ENCODE measurements at places on chromosomes 2 and 18.
A peak's percentile ranks its signal among the peaks of the same experiment; 100 is the strongest.

- peak; percentile 49 for DNase-seq
Observed at GRCh38 chr18:54257015-54257414, 12.3 kb upstream of the POLI start.

GRCh38 chr2:98464772-98465310 lies 20.2 kb downstream of the INPP4A start:
- no peak for DNase-seq

- no peak for DNase-seq
Observed at GRCh38 chr2:171238946-171239345, 78.3 kb upstream of the TLK1 start.

DNA sequence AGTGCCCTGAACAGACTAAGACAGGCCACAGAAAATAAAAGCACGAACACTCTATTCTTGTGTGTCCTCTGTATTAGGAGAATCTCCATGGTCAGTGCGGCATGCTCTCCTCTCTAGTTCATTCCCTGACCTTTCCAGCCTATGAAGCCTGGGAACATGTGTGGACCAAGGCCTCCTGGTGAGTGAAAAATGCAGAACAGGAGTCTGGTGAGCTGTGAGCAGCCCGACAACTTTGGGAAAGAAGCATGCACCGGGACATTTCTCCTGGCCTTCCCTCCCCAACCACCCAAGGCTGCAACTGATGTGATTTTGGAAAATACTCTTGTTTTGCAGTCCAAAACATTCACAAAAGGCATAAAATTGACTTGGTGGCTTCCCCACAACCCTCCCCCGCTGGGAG lies 878.3 kb upstream of the ID2 start:
- DNase-seq = no peak

DNA sequence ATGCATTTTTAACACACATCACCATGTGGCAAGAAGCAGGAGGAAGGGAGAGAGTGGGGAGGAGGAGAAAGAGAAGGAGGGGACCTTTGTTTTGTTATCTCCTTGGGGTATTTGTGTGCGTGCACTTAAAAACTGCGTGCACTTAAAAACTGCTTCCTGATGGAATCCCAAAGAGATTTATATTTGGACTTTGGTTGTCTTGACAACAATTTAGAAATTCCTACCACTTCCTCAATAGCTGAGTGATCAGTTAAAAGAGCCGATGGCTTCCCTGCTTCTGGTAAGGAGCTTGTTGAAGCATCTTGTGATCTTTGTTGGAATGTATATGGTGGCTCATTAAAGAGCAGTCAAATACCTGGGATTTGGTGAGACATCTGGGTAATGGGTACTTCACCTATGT lies 4.5 kb downstream of the RAB31 start:
- peak; percentile 52 for DNase-seq

DNA sequence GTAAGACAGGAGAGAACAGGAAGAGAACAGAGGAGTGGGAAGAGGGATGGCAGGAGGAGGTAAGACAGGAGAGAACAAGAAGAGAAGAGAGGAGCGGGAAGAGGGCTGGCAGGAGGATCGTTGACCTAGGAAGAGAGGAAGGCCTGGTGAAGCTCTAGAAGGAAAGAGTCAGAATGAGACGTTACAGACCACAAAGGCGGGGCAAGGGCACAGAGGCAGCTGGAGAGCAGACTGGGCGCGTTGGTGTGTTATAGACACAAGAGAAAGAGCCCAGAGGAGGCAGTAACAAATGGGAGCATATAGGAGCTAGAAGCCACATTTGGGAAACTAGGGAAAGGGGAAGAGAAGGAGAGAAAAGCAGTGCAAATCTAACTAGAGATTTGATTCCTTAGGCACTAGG lies 26.6 kb downstream of the PTRHD1 start:
- DNase-seq = no peak

- peak; percentile 38 for DNase-seq
Observed at GRCh38 chr2:55883357-55883756, 40.2 kb downstream of the EFEMP1 start.

DNA sequence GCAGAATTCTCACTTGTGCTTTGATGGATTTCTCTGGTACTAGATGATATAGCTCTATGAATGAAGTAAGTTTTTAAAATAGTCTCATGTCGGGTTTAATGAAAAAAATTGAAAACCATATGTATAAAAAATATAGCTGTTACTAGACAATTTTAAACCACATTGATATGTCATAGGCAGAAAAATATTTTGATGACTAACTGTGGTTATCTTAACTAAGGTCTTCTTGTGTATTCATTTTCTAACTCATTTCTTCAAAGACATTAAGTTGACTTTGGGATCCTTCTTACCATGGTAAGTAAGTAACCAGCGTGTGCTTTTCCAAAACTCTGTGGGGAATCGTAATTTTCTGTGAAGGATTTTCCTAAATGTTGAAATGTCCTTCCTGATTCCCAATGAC lies 160.9 kb upstream of the COL3A1 start:
- peak; percentile 64 for DNase-seq

DNA sequence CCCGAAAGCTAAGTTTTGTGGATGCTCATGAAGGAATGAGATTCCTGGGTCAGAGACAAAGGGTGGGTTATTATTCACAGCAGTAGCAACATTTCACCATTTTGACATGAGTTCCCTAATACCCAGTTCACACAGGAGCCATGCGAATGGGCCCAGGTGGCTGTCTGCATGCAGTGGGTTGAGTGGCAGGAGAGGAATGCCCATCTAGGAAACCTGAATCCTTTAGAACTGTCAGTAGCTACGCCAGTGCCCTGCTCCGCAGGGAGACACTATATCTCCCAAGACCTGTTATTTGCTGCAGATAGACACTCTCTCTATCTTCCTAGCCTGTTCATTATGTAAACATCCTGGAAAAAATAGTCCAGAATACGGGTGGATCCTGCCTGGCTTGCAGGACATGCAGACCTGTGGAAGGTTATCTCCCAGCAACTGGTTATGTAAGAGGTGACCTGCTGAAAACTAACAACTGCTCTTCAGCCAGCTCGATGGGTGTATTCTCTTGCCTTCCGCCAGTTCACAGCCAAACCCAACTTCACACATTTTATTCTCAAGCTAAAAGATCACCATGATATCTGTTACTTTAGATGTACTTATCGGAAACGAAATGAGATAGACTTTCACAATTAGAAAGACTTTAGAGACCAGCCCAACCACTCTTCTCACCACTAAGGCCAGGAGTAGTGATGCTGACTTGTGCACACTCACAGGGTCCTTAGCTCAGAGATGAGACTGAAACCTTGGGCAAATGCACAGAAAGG lies 59.1 kb downstream of the MBP start:
- DNase-seq = no peak

DNA sequence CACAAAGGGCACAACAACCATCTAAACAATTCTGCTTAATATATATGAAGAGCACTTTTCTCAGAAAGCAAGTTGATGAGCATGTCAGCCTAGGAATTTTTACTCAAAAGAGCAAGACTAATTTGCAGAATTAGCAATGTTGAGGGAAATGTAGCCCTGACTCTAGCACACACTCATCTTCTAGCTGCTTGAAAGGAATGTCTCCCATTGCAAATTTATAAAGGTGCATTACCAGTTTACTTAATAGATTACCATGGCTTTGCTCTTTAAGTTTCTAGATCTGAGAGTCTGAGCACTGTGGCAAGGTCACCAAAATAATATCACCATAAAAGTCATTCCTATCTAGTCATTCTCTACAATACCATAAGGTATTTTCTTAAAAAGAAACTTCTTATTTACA lies 40.8 kb downstream of the USP40 start:
- no peak for DNase-seq

- no peak for DNase-seq
Observed at GRCh38 chr2:41736586-41736985, 311.2 kb upstream of the PKDCC start.

- DNase-seq = peak; percentile 57
Observed at GRCh38 chr18:43587538-43588153, 310.4 kb upstream of the SYT4 start.

GRCh38 chr2:126307740-126308139 lies 348.2 kb upstream of the GYPC start:
- DNase-seq = no peak

DNA sequence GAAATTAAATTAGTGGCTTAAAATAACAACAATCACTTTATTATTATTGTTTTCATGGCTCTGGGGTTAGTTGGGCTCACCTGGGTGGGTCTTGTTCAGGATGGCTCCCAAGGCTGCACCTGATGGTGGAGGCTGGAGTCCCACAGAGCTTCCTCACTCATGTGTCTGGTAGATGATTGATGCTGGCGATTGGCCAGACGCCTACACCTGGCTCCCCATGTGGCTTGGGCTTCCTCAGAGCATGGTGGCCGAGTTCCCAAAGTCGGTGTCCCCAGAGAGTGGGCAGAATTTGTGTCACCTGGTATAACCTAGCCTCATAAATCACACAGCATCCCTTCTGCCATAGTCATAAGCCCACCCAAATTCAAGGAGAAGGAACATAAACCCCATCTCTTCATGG lies 18.2 kb downstream of the DBI start:
- no peak for DNase-seq

DNA sequence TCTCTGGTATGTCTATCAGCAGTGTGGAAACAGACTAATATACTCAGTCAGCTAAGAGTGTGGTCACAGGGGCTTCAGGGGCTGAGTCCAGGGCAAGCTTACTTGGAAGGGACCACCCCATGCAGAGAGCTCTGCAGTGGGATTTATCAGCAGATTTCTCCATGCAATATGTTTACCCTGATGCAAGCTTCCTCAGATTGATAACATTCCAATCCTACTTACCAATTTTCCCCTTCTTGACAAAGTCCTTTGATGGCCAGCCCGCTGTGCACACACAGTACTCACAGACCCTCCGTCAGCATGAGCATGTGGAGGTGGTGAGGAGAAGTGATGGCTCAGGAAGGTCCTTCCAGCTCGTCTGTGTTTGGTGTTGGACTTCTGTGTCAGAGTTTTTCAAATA lies 51.8 kb downstream of the SH3RF3 start:
- no peak for DNase-seq

GRCh38 chr2:217691920-217692666 lies 310.7 kb downstream of the TNS1 start:
- peak; percentile 91 for DNase-seq
